ENCODE measurements at places on chromosomes 7 and 10.

- DNase-seq = no peak
Observed at GRCh38 chr10:121485436-121486139, 112.7 kb downstream of the FGFR2 start.

- no peak for DNase-seq
Observed at GRCh38 chr7:132386201-132386681, 190.0 kb downstream of the PLXNA4 start.

GRCh38 chr7:92714767-92715166, 121.6 kb downstream of the CDK6 start:
- no peak for DNase-seq

DNA sequence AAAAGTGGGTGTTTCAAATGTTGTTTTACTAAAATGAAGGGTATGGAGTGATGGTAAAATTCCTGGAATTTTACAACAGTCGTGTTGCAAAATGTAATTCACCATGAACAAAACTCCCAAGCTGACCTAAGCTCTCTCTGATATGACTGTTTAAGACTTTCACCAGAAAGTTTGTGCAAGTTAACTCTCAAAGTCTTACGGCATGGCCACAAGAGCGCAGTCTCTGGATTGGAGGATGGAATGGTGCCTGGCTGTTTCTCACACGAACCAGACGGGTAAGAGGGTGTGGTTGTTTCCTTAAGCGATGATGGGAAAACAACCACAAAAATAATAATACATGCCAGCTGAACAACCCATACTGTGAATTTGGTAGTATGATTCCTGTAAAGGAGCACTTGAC, 662.5 kb downstream of the KCNMA1 start:
- no peak for DNase-seq

- no peak for DNase-seq
Observed at GRCh38 chr10:103124420-103125096, 68.5 kb downstream of the NT5C2 start.

GRCh38 chr7:55148571-55148970, 129.8 kb downstream of the EGFR start:
- DNase-seq = no peak

DNA sequence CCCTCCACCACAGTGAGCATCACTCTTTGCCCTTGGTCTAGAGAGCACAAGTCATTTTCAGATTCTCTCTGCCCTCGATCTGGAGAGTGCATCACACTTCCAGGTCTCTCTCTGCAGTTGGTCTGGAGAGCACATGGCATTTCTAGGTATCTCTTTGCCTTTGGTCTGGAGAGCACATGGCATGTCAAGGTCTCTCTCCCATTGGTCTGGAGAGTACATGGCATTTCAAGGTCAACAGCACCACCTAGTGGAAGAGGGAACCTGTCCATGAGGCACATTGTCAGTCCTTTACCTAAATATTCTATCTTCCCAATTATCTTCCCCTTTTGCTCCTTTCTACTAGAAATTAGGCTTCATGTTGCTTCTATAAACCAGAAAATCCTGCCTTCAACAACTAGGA, 1139.4 kb downstream of the XPNPEP1 start:
- no peak for DNase-seq

GRCh38 chr7:16494955-16495719, 29.6 kb upstream of the SOSTDC1 start:
- no peak for DNase-seq

GRCh38 chr10:112279433-112279832, 3.8 kb upstream of the TECTB start:
- no peak for DNase-seq

DNA sequence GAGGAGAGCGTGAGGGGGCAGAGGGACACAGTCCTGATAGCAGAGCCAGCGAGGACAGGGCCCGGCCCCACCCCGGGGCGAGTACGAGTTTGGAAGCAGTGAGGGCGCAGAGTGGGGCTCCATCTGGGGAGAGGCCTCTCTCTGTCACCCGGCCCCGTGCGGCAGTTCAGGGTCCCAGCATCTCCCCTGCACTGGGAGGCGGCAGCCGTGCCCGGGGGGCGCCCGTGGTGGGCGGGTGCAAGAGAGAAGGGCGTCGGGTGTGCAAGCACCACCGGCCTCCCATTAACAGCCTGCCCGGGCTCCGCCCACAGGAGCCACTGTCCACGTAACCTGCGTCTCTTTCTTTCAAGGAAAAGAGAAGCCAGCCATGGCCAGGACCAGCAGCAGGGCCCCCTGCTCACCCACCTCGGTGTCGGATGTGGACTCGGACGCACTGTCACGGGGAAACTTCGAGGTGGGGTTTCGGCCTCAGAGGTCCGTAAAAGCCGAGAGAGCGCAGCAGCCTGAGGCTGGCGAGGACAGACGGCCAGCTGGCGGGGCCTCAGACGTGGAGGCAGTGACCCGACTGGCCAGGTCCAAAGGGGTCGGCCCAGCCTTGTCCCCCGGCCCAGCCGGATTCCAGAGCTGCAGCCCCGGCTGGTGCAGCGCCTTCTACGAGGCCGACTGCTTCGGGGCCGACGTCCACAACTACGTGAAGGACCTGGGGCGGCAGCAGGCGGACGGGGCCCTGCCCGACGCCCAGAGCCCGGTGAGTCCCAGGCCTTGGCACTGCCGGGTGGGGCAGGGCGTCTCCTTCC, 28.7 kb upstream of the UTF1 start:
- DNase-seq = no peak
